ENCODE measurements at places on chromosomes 6 and 20.

DNA sequence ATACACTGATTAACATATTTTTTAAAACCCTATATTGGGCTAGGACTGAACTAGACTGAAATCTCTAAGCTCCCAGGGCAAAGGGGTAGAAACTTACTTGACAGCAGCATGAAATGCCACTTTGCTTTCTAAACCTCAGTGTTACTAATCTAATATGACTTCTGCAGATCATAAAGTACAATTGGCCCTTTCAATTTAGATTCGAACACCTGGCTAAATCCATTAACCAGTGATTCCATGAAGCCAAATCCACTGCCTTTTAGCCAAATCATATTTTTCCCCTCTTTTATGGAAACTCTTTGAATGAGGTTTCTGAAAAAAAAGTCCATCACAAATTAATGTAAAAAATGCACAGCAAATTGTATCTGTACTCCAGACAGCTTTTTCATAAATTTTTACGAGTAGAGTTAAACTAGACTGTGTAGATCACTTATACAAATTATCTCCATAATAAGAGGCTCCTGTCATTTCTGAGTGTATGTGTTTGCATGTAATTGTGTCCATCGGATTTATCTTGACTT is 25.7 kb downstream of the EPHA7 start:
- DNase-seq, result no peak

DNA sequence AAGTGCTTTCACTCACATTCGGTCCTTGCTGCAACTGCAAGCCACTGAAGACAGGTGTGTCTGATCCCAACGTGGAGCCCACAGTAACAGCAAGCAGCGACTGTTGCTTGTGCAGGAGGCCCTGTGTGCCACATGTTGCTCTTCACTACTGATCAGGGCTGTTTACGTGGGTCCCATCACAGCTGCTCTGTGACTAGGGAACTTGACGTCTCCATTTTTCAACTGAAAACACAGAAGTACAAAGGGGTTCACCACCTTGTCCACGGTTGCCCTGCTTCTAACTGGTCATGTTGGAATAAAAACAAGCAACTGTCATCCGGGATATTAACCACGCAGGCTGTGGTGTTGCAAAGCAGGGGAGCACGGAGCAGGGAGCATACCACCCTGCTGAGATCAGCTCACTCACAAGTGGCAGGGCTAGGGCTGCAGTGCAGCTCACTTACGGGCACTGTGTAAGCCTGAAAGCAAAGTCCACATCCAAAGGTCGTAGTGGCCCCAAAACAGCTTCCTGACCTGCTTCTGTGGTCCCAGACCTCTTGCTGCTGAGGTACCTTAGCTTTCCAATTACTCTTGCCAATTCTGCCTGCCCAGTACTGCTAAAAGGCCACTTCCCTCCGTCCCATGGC is 105.8 kb upstream of the DUSP22 start:
- DNase-seq, result peak; percentile 40

- no peak for DNase-seq
These were observed 1.3 kb downstream of the GZF1 start for GRCh38 chr20:23363257-23363649.

GRCh38 chr6:8114956-8115355 is 12.6 kb upstream of the EEF1E1 start:
- no peak for DNase-seq

GRCh38 chr20:21356386-21356785 is 40.9 kb downstream of the NKX2-4 start:
- DNase-seq, result no peak

DNA sequence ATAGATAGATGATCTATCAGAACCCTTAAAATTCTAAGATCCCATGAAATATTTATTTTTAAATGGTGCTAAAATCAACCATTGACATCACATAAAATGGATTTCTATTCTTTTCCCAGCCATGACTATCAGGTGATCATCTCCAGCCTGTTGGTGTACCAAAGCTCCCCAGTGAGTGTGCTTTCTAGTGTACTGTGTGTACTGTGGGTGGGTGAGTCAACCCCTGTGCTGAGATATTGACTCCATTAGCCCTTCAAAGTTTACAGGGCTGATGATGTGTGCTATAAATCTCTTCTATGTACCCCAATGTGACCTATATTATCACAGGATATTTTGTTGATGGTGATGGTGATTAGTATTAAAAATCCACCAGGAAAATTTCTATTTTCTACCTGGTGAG is 344.6 kb downstream of the MMUT start:
- DNase-seq, result no peak

GRCh38 chr6:7933794-7934193 is 23.2 kb upstream of the TXNDC5 start:
- no peak for DNase-seq

DNA sequence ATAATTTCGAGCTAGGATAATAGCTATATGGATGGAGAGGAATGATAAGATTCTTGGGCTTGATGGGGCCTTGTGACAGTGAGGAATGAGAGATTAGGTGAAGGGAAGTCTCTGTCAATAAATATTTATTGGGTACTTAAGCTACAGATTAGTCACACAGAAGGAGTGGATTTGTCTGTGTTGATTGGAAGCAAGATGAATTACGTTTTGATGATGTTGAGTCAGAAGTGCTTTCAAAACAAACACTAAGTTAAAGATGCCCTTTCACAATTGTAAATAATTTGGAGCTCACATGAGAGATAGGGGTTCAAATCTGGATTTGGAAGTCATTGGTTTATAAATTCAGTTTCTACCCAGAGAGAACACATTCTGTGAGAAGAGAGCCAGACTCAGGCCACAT is 834.2 kb downstream of the KIF16B start:
- DNase-seq, result no peak

- DNase-seq, result no peak
These were observed 76.1 kb downstream of the TBX18 start for GRCh38 chr6:84688141-84688873.

- no peak for DNase-seq
These were observed 136.5 kb downstream of the RIMS1 start for GRCh38 chr6:72022830-72023229.

GRCh38 chr6:16206595-16207037 is 31.8 kb upstream of the GMPR start:
- no peak for DNase-seq
